ENCODE measurements at places on chromosomes 11 and 22.

GRCh38 chr11:10885703-10886363 lies 28.0 kb upstream of the ZBED5 start:
- DNase-seq = no peak

- DNase-seq = no peak
Observed at GRCh38 chr22:50027639-50028537, 15.3 kb upstream of the IL17REL start.

GRCh38 chr22:26585104-26585790 lies 4.7 kb downstream of the TPST2 start:
- DNase-seq = no peak

DNA sequence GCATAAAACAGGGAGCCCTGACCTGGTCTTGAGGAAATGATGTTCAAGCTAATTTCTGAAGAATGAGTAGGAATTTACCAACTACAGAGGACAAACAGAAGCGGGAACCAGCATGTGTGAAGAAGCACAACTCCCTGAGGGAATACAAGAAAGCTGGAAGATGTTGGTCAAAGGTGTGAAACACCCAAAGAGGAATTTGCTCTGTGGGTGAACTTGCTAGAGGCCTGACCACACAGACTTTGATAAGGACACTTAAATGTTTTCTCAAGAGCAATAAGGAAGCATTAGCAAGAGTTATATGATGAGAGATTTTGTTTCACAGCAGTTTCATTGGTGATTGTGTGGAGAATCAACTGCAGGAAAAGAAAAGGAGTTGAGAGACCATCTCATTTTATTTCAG lies 17.6 kb downstream of the SLC5A12 start:
- no peak for DNase-seq

DNA sequence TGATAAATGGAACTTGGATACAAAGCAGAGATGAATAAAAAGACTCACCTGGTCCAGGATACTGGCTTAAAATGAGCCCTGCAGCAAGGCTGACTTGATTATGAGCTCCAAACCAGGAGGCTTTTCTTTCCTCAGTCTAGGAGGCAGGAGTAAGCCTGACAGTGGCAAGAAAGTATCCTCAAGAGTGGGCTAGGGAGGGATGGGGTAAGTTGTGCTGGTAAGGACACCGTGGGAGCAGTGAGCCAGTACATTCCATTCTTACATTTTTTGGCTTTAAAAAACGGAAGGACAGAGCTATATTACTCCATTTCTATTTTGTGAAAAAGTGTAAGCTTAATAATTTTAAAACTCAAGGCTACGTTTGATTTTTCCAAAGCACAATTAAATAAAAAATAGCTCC lies 187.1 kb upstream of the DDI1 start:
- no peak for DNase-seq

GRCh38 chr11:2742201-2742600 lies 42.4 kb upstream of the KCNQ1OT1 start:
- DNase-seq = no peak

DNA sequence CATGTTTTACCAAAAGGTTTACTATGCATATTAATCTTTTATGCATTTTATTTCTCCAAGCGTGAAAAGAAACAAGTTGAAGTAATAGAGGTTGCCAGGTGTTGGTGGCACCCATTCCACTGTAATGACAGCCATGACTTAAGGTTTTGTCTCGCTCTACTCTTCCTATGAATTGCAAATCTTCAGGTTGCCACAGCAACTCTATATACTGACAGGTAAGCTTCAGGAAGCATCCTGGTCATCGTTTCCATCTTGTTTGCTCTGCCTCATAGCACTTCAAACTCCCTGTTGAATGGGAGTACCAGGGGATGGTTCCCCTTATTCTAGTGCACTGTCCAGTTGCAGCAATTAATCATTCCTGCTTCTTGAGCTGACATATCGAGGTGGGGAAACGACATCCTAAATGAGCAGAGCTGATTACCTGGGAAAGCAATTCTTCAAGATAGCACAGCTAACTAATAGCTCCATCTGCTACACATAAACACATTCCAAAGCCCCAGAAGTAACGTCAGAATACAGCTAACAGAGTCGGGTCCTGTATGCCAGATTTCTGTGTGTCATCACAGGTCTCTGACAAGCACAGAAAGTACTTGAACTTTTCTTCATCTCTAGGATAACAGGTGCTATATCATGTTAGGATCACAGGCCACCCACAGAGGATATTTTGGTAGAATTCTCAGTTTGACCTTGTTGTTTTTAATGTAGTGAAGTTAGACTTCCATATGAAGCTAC lies 80.3 kb downstream of the CADM1 start:
- DNase-seq = no peak

DNA sequence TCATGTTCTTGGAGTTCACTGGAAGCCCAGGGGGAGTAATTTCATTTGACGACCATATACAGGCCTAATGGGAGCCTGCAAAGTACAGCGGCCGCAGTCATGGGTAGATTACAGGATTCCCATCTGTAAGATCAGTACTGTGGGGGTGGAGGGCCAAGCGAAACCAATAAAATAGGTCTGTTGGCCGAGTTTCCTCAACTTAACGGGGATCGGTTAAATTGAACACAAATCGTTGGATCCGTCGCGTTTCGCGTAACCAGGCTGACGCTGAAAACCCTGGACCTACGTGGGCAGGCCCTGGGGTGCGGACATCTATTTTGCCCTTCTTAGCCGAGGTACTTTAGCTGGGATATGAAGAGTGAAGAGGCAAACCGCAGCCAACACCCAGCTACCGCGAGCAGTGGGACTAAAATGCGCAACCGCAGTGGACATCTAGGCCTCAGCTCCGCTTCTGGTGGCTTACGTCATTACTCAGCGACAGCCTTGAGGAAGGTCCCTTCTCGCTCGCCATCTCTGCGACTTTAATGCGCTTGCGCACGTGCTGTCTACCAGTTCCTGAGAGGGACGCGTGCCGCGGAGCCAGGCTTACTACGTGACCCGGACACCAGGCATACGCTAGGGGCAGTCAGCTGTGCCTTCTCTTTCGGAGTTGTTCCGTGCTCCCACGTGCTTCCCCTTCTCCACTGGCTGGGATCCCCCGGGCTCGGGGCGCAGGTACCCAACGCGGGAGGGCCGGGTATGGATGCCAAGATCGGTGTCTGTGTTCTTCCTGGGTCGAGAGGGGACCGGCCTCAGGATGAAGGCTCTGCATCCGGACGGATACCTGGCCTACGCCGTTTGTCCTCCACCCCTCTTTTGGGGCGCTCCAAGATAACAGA lies at the start of gene NAT10:
TSS of gene NAT10 (plus strand) at position 551 of the 878 bp plus-strand sequence. CDS start 2,597 bp downstream, outside the sequence.
- DNase-seq = peak; percentile 94

DNA sequence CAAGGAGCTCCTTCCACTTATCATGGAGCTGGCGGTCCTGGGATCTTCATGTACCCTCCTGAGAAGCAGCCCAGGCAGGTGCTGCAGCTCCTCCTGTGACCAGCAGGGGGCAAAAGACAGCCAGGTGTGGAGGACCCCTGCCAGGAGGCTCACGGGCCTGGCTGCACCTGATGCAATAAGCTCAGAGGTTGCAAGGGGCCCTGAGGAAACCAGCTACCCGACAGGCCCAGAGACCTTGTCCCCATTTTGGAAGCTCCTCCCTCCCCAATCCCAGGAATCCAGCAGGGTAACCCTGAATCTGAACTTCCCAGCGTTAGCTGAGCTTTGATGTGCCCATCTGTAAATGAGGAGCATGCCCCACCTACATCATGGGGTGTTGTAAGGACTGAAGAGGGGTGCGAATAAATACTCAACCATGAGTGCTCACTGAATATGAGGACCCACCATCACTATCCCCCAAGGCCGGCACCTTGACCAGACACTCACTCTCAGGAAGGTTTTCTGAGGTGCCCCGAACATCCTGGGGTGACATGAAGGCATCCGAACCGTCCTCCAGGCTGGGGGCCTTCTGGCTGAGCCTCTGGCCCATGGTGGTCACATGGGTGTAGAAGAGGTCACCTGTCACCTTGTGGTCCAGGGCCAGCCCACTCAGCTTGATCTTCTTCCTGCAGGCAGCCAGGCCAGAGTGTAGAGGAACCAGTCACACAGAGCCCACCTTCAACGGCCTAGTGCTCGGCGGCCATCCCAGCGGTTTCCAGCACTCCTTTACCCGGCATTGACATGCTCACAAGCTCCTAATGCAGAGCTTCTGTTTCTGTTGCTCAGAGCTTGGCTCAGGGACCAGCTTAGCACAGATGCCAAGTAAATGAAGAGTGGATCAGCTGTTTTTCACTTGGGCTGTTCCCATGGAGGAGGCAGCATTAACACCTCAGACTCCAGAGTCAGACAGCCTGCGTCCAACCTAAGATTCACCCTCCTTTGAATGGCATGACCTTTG lies 21.7 kb downstream of the SLC43A1 start:
- no peak for DNase-seq

DNA sequence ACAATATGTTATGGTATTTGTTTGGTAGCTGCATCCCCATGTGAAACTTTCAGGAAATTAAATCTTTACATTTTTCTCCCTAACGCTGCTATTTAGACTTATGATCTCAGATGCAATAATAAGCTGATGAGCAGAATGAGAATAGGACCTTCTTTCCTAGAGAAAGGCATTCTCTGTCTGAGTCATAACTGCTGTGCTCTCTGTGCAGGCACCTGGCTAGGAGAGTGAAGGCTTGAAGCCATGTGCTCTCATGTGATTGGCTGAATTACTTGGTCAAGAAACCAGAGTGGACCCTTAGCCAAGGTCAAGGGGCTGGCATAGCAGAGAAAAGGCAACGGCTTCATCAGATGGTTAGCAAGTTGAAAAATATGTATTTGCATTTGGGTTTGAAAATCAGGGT lies 185.0 kb downstream of the ADAMTS15 start:
- no peak for DNase-seq

- no peak for DNase-seq
Observed at GRCh38 chr11:8768625-8769333, 86.2 kb downstream of the RPL27A start.
